Fibroblast of skin of left quadriceps (primary cell): ENCODE measurements at places on chromosomes 11 and 22.
A peak's percentile ranks its signal among the peaks of the same experiment; 100 is the strongest.

DNA sequence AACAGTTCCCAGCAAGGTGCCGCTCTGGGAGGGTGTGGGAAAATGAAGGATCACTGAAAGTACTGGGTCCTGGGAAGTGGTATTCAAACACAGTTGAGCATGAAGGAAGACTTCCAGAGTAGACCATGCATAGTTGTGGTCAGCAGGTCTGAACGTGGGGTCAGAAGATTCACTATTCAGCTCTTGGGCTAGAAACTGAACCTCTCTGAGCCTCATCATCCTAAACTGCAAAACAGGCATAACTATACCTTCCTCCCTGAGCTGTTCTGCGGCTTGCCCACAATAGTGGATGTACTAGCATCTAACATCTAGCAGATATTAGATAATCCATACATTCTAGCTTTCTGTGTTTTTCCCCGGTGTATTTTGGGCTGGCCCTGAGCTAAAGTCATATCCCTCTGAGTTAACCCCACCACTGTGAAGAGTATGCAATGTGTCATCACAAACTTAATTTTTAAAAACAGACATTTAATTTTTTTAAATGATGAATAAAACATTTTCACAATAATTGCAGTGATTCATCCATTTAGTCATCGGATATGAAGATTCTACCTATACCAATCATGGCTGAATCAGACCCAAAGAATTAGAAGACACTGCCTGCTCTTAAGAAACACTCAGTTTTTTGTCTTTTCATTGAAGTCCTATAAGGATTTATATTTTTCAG is 179.1 kb downstream of the BLID start:
- DNase-seq, result peak; percentile 59

DNA sequence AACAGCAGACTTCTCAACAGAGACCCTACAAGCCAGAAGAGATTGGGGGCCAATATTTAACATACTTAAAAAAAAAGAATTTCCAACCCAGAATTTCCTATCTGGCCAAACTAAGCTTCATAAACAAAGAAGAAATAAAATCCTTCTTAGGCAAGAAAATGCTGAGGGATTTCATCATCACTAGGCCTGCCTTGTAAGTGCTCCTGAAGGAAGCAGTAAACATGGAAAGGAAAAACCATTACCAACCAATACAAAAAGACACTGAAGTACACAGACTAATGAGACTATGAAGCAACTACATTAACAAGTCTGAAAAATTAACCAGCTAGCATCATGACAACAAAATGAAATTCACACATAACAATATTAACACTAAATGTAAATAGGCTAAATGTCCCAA is 947.9 kb upstream of the CHORDC1 start:
- DNase-seq, result no peak

DNA sequence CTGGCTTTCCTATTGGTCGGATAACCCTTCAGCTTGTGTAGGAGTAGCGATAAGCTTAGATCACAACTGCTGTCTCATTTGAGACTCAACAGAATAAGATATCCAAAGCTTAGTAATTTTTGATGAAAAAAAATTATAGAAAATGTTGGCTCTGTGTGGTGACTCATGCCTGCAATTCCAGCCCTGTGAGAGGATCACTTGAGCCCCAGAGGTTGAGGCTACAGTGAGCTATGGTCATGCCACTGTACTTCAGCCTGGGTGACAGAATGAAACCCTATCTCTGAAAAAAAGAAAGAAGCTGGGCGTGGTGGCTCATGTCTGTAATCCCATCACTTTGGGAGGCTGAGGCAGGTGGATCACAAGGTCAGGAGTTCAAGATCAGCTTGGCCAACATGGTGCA is 55.6 kb upstream of the RRM1 start:
- no peak for DNase-seq

- DNase-seq, result no peak
Observed at GRCh38 chr22:29951791-29952413, 68.9 kb downstream of the MTMR3 start.

DNA sequence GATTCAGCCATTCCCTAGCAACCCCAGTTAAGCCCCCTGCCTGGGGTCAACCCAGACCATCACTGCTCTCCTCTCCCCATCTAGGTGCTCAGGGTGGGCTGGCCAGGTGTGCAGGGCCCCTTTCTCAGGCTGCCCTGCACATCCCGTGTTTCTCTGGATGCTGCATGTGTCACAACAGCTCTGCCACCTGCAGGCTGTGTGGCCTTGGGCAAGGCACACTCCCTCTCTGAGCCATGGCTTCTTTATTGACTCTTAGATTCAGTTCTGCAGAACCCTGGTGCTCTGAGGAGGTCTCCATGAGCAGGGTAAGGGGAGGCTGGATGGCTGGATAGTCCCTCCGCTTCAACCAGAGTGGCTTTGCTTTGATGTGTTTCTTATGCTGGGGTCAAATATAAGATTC is 24.6 kb downstream of the RPS6KA4 start:
- DNase-seq, result no peak

DNA sequence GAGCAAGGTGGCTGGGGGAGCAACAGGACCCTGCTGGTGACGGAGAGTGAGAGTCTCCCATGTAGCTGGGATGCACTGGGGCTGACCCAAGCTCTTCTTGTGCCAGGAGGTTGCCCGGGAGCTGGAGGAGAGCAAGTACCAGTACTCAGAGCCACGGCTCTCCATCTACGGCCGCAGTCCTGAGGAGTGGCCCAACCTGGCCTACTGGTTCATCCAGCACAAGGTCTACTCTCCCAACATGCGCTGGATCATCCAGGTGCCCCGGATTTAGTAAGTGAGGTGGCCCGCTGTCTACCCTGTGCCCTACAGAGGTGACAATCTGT is 40.4 kb downstream of the AMPD3 start:
- DNase-seq, result no peak

DNA sequence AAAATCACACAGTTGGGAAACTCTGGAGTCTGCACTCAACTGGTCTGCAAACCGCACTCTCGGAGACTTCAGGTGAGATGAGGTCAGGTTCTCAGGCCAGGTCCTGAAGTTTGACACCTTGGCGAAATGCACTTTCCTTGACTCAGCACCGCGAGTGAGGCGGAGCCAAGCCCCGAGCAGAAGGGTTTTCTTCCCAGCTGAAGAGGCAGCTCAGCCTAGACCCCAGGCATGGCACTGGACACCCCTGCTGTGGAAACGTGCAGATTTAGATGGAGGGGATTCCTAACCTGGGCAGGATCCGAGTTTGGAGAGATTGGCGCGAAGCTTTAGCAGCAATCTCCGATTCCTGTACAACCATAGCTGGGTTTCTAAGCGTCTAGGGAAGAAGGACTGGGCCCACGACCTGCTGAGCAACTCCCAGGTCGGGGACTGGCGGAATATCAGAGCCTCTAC is 835 bp upstream of the MYOD1 start:
- no peak for DNase-seq

DNA sequence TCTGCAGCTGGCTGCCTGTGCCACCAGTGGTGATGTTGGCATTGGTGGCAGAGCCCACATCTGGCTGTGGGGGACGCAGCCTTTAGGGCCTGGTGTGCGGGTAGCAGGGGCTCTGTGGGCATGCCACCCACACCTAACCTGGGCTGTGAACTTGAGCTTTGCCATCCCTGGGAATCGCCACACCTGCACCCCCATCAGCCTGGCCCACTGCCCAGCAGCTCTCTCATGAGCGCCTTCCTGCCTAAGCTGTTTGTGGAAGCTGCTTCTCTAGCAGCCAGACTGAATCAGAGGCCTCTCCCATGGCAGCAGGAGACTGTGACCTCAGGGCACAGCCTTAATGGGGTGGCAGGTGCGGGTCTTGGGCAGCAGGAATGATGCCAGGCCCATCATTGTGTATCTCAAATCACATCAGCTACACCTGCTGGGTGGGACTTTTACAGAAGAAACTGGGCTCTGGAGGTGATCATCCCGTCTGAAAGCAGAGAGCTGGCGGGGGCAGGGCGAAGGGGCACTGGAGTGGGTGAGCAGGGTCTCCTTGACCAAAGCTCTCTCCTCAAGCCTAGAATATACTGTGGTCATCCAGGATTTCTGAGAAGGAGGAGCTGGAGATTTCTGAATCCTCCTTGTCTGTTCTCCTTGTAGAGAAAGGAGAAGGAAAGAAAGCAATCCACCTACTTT is 17.8 kb upstream of the CARS1 start:
- no peak for DNase-seq

DNA sequence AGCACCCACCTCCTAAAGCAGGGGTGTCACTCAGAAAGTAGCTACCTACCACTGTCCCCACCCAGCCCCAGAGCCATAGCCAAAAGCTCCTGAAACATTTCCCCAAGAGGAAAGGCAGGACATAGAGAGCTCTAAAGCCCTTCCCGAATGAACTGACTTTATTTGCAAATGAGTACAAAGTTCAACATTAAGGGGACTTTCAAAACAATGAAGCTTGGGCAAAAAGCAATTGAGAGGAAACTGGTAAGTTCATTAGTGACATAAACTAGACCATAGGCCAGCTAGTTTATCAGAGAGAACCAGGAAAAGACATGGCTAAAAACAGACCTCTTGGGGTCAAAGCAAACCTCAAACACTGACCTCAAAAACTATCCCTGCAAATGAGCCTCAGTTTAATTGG is 72.7 kb downstream of the IGLL5 start:
- DNase-seq, result no peak

- no peak for DNase-seq
Observed at GRCh38 chr22:40482391-40482790, 112.0 kb downstream of the SGSM3 start.

GRCh38 chr11:43819926-43820325 is 60.7 kb upstream of the ALKBH3 start:
- no peak for DNase-seq

- DNase-seq, result peak; percentile 14
Observed at GRCh38 chr11:40877256-40877655, 582.2 kb downstream of the LRRC4C start.

GRCh38 chr11:115201111-115201792 is 303.0 kb downstream of the CADM1 start:
- peak; percentile 98 for DNase-seq

- no peak for DNase-seq
Observed at GRCh38 chr22:19802894-19803735, 42.5 kb downstream of the TBX1 start.

DNA sequence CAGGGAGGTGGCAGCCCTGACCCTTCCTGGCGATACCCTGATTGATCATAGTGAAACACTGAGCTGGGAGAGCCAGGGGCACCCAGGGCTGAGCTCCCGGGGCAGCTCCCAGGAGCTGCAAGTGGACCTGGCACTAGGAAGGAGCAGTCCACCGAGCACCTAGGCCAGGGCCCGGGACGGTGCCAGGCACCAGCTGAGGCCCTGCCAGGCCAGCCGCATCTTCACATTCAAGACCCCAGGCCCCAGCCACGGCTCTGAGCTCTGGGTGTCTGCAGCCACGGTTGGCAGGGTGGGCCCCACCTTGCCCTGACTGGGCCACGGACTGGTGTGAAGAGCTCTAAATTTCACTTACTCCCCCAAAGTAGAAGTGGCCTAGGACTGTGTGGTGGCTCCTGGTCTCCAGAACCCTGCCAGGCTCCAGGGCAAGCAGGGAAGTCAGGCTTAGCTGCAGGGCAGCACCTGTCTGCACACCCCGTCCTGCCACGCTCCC is 58.3 kb downstream of the RTN4R start:
- no peak for DNase-seq

GRCh38 chr11:102853956-102854355 is 10.5 kb upstream of the MMP3 start:
- no peak for DNase-seq

- no peak for DNase-seq
Observed at GRCh38 chr22:19410941-19411689, 20.4 kb downstream of the HIRA start.

DNA sequence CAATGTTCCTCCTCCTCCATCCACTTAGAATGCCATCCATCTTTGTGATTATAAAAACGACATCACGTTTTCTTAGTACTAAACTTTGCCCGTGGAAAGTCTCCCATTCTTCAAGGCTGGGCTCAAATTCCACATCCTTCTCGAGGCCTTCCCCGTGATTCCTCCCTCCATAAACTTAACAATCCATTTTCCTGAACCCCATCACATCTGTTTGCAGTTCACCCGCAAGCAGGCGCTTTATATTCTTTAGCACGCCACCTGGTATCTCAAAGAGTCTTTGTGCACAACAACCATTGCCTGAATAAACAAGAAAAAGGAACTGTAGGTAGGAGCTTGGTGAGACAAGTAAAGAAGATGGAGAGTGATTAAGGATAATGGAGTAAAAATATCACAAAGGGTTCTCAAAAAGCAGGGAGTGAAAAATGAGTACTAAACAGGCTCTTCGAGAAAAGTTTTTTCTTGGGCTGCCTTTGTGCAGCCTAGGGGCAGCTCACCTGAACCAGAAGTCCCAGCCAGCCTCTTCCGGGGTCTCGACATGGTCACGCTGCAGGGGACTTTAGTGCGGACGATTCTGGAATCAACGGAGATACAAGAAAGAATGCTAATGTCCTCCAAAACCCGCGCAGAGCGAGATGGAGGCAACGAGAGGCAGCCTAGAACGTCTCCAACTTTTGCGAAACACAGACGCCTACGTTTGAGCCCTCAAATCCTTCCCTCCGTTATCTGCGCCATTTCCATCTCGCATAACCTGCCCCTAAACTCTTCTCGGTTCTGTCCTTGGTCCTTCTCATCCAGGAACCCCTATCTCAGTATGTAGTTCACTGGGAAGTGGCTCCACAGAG is 585 bp downstream of the THYN1 start:
- no peak for DNase-seq

DNA sequence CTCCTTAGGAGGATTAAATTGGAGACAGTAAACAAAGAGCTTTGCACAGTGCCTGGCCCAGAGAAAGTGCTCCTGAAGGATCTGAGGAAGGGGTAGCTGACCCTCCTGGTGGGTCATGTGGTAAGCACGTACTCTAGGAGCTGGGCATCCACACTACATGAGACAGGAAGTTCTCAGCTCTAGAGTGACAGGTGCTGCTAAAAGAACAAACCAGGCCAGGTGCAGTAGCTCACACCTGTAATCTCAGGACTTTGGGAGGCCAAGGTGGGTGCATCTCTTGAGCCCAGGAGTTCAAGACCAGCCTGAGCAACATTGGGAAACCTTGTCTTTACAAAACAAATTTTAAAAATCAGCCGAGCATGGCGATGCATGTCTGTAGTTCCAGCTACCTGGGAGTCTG is 13.1 kb downstream of the SLC43A1 start:
- no peak for DNase-seq

DNA sequence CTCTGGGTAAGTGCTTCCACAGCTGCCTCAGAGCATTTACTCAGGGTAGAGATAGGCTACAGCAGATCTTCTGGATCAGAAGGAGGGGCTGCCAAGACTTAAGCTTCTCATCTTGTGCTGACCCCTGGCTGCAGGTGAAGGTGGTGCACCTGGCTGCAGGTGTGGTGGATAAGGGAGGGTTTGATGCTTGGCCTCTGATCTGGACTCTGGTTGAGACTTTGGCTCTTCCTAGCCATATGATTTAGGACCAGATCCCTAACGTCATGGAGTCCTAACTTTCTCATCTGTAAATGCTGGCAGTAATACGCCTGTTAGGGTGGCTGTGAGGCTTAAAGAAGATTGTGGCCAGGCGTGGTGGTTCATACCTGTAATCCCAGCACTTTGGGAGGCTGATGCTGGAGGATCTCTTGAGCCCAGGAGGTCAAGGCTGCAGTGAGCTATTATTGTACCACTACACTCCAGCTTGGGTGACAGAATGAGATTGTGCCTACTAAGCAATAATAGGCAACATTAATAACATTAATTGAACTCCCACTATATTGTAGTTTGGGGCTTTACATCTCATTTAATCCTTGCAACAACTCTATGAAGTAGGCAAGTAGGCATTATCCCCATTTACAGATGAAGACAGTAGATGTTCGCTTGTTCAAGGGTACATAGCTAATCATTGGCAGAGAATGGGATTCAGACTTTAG is 10.7 kb downstream of the DTX4 start:
- DNase-seq, result no peak

- no peak for DNase-seq
Observed at GRCh38 chr22:18977824-18978425, 41.8 kb upstream of the PRODH start.
